ENCODE measurements at places on chromosomes 6 and 20.

DNA sequence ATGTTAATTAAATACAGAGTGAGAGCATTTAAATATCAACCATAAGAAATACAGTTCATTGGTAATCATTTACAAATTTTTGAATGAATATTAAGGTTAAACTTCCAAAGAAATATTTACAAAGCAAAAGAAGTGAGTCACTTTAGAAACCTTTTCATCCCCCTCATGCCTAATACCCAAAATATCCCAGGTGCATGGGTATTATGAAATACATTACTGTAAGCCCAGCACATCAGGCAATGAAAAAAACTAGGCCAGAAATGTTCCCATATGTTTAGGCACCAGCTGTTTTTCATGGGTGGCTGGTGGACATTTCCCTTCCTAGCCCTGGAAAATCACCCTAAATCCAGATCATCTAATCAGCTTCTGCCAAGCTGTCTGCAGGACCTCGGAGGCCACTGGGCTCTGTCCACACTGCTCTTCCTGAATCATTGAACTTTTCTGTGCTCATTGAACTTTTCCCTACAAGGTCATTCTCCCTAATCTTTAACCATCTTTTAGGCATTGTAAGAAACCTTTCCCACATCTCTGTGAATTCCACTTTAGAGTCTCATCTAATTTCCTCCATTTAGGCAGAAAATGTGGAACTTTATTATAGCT is 145.3 kb upstream of the STXBP5 start:
- no peak for DNase-seq

- no peak for DNase-seq
Observed at GRCh38 chr20:8309634-8310033, 177.6 kb downstream of the PLCB1 start.

DNA sequence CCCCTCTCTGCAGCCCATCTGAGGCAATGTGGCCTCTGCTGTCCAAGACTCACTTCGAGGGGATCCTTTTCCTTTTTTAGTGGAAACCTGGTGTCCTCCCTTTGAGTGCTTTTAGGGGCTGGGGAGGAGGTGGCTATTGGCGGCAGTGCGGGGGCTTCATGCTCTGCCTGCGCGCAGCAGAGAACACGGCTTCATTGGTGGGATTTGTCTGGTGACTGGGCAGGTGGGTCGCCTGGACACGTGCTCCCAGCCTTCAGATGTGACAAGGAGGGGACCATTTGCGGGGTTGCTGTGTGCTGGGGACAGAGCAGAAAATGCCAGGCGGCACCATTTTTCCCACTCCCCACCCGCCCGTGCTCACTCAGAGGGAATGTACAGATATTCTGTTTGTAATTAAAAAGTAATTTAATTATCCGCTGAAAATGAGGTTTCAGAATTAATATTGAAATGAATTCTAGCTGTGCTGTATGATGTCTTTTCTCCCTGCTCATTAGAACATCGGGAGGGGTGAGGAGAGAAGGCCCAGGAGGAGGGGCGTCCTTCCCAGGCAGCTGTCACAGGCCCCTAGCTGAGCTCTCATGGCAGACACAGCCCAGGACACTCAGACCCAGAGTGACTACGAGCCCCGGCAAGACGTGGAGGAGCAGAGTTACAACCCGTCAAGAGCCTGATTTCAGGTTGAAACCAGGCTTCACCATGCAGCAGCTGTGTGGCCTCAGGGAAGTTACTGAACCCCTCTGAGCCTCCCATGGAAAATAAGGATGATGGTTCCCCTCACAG is 417.2 kb upstream of the SULF2 start:
- DNase-seq: no peak

DNA sequence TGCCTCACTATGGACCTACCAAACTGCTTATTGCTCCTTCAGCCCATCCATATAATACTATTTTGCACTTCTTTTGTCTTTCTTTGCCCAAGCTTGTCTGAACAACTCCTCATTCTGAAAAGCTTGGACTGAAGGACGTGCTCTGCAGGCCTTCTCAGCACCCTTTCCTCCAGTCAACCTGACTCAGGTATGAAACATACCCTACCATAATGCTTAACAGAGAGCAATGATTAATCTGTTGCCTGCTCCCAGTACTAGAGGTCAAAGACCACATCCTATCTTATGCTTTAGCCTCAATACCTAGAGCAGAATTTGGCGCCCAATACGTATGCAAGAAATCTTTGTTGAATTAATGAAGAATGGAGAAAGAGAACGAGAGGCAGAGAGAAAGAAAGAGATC is 55.2 kb downstream of the ATXN1 start:
- DNase-seq: no peak

GRCh38 chr20:37398750-37399621 is 53.0 kb downstream of the SRC start:
- DNase-seq: no peak

- DNase-seq: no peak
Observed at GRCh38 chr20:59010995-59011873, 4.2 kb upstream of the CTSZ start.

DNA sequence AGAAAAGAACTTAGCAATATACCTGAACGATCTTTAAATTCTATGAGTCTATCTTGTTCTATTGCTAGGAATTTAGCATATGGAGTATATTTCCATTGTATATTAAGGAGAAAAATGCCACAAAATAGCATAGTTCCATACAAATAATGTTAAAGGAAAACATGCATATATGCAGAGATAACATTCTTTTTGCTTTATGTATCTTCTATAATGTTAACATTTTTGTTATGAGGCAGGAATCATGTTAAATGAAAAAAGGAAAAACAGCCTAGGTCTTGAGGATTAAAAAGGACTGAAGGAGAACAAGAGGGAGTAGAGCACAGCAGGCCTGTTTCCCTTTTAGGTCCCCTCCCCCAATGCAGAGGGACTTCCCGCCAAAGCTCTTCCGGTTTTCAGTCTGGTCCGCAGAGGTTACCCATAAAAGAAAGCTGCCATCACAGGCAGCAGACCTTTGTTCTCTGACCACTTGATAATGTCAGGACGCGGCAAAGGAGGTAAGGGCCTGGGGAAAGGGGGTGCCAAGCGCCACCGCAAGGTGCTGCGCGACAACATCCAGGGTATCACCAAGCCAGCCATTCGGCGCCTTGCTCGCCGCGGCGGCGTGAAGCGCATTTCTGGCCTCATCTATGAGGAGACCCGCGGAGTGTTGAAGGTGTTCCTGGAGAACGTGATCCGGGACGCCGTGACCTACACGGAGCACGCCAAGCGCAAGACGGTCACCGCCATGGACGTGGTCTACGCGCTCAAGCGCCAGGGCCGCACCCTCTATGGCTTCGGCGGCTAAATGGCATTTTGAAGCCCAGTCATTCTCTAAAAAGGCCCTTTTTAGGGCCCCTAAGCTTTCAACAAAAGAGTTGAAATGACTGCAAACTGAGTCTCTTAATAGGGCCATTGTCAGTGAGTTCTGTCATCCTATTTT is 108.4 kb upstream of the PRSS16 start:
- DNase-seq: peak; percentile 54

- DNase-seq: no peak
Observed at GRCh38 chr20:2480381-2480780, 9.8 kb upstream of the SNRPB start.

Measured in activated CD8-positive, alpha-beta memory T cell treated with anti-CD3 and anti-CD28 coated beads, Interleukin-2, amount 50 U/mL, for 4 hours (primary cell).